Putamen (tissue), 1 donor: ENCODE measurements at places on chromosomes 1 and 21.

- no peak for DNase-seq
These were observed 96.4 kb upstream of the CACNA1E start for GRCh38 chr1:181386951-181387350.

GRCh38 chr1:226786550-226786949 lies 47.5 kb upstream of the ITPKB start:
- DNase-seq = no peak

- DNase-seq = no peak
These were observed 98.0 kb upstream of the DNAH14 start for GRCh38 chr1:224831501-224831900.

GRCh38 chr1:27994060-27994459 lies 34.3 kb downstream of the XKR8 start:
- DNase-seq = no peak

- DNase-seq = no peak
These were observed 31.1 kb downstream of the ROR1 start for GRCh38 chr1:63804829-63805484.

DNA sequence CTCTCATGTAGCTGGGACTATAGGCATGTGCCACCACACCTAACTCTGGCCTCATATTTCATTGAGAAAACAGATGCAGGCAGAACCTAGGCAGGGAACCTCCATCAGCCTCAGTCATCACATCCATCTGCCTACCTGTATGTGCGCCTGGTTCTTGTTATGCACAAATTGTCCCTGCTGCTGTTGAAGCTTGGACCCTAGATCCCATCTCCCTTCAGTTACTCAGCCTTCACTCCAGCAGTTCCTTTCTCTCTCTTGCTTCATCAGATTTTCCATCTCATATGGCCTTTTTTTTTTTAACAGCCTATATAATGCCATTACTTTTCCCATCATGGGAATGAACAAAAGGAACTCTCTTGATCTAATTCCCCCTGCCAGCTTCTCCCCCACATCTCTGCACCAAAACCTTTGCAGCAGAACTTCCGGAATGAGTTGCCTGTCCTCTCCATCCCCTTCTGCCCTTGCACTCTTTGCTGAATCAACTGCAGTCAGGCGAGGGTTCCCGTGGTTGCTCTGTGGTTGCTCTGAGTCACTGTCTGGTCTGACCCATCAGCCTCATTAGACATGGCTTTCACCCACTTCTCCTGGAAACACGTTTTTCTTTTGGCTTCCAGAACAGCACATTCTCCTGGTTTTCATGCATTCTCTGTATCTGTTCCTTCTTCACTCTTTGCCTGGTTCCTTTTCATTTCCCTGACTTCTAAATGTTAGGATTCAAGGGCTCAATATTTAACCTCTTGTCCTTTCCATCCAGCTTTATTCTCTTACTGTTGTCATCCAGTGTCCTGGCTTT lies 41.5 kb downstream of the UBE4B start:
- DNase-seq = no peak

DNA sequence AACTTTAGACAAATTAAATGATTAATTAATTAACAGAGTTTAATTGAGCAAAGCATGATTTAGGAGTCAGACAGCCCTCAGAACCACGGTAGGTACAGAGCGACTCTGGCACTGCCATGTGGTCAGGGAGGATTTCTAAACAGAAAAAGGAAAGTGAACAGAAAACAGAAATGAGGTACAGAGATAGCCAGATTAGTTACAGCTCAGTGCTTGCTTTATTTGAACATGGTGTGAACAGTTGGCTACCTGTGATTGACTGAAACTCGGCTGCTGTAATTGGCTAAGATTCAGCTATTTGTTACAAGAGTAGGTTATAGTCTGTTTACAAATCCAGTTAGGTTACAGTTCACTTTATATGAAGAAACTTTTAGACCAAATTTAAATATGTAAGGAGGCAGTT lies 163.0 kb upstream of the TNR start:
- no peak for DNase-seq
